ENCODE measurements at places on chromosomes 12 and 14.

- DNase-seq: no peak
Observed at GRCh38 chr12:85603556-85603955, 232.7 kb downstream of the RASSF9 start.

GRCh38 chr12:120132863-120133385 lies 16.4 kb upstream of the RAB35 start:
- DNase-seq: no peak

- DNase-seq: no peak
Observed at GRCh38 chr14:55274751-55275150, 3.5 kb downstream of the FBXO34 start.

GRCh38 chr14:50941151-50941550 lies 3.1 kb downstream of the PYGL start:
- no peak for DNase-seq

GRCh38 chr12:91441246-91441645 lies 258.6 kb upstream of the DCN start:
- DNase-seq: no peak

GRCh38 chr14:96216627-96217026 lies 12.0 kb downstream of the BDKRB2 start:
- no peak for DNase-seq
